ENCODE measurements at places on chromosomes 1 and 21.

DNA sequence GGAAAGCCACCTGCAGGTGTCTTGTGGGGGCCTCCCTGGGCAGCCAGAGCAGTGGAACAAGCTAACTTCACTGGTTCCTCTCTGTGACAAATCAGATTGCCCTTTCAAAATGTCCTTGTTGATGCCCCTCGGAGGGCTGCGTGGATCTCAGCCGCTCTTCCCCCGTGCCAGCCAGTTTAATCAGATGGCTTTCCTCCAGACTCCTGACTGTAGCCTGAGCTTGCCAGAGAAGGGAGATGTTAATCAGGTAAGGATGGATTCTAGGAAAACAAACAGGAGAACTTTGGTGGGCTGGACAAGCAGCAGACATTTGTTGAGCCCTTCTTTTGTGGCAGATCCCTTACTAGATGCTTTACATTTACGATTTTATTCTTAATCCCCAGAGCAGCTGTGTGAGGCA is 88.2 kb downstream of the DMRTA2 start:
- DNase-seq: no peak
- peaks cover 6% of the 10 kb centered on the region for H3K27me3 ChIP-seq
- no peaks in the 10 kb centered on the region for H3K36me3 ChIP-seq
- H3K4me1 ChIP-seq: no peaks in the 10 kb centered on the region
- H3K27ac ChIP-seq: no peak overlapping the region
- H3K4me3 ChIP-seq: no peak overlapping the region

GRCh38 chr1:151368393-151369301 is 3.9 kb downstream of the SELENBP1 start:
- H3K4me3 ChIP-seq: no peak overlapping the region
- H3K27ac ChIP-seq: no peak overlapping the region
- peaks cover 23% of the 10 kb centered on the region for H3K4me1 ChIP-seq

DNA sequence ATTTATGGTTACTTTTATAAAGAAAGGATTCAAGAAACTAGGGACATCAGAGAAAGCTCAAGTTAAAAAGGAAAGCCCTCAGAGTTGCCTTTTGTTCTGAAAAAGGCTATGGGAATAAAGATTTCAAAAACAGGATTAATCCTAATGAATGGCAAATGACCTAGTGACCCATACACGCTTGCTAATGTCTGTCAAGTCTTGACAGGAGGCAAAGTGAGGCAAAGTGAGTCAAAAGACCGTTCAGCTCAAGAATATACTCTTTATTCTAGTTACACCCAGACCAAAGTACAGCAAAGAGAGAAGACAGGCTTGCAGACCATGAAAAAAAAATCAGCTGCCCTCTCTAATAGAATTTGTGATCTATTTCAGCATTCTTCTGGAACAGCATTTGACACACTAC is 3.5 kb downstream of the ZNF436 start:
- H3K27ac ChIP-seq: no peak overlapping the region
- H3K27me3 ChIP-seq: no peaks in the 10 kb centered on the region
- H3K36me3 ChIP-seq: peaks cover 28% of the 10 kb centered on the region
- peaks cover 31% of the 10 kb centered on the region for H3K4me1 ChIP-seq
- no peak for DNase-seq
- H3K4me3 ChIP-seq: no peak overlapping the region

GRCh38 chr1:84078108-84078841 is 65.8 kb upstream of the PRKACB start:
- no peaks in the 10 kb centered on the region for H3K36me3 ChIP-seq
- H3K4me1 ChIP-seq: peaks cover 14% of the 10 kb centered on the region
- H3K27me3 ChIP-seq: no peaks in the 10 kb centered on the region
- H3K4me3 ChIP-seq: peak overlapping the region; percentile 90

- H3K27me3 ChIP-seq: no peaks in the 10 kb centered on the region
- no peak for DNase-seq
- H3K27ac ChIP-seq: no peak overlapping the region
- H3K36me3 ChIP-seq: peaks cover 10% of the 10 kb centered on the region
- no peak overlapping the region for H3K4me3 ChIP-seq
Measured at GRCh38 chr1:184622136-184622823, 132.4 kb downstream of the EDEM3 start.
